ENCODE measurements at places on chromosomes 16 and 17. TPM values are rescaled to one million over a fixed set of nuclear protein-coding genes. Genes with fewer than 3 reads are reported as not detected.

CLEC18B gene
- 1.3 TPM for total RNA-seq

KRTAP4-1 gene
- total RNA-seq: not detected

VKORC1 gene
- total RNA-seq: 38.7 TPM

TMEM238L gene
- total RNA-seq: not detected

ABCA9 gene
- total RNA-seq: 0.10 TPM

CTRL gene
- 4.1 TPM for total RNA-seq

HBA1 gene
- total RNA-seq: 109 TPM

MYOCD gene
- 8.0 TPM for total RNA-seq

RARA gene
- 71.2 TPM for total RNA-seq

TAC4 gene
- total RNA-seq: not detected

ANKS4B gene
- total RNA-seq: not detected

CDH3 gene
- not detected for total RNA-seq

Data from activated B cell treated with CpG ODN at 0.5 μM for 24 hours (primary cell).